ENCODE measurements at places on chromosomes 7 and 10. TPM values are rescaled to one million over a fixed set of nuclear protein-coding genes. Genes with fewer than 3 reads are reported as not detected.

- DNase-seq, result no peak
Measured at GRCh38 chr7:110541962-110542361, 549.0 kb upstream of the LRRN3 start.

GRCh38 chr10:51479711-51480110, 219.7 kb downstream of the CSTF2T start:
- DNase-seq, result no peak

DNA sequence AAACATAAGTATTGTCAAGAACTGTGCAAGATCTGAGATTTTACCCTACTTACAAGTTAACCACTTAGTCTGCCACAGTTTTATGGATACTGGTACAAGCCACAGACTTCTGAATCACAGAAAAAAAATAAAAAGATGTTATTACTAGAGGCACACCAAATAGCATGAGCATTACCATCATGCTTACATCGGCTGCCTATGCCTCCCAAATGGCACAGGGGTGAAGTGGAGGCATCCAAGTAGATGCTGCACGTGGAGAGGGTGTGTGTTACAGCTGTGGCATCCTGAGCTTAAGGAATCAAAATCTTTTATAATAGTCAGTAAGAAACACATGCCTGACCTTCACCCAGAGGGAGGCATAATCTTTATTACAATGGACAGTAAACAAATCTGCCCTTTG, 207.8 kb downstream of the TFEC start:
- DNase-seq, result no peak

DNA sequence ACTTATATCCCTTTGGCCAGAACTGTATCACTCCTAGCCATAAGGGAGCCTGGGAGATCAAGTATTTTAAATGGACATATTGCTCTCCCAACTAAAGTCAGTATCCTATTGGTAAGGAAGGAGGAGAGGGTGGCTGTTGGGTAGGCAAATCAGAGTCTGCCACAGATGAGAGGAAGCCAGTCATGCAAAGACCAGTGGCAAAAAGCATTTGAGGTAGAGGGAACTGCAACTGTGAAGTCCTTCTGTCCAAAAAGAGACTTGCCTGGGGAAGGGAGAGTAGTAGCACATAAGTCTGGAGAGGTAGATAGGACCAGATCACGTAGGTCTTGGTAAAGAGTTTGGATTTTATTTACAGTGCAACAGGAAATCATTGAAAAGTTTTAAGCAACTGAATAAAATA, 8.8 kb upstream of the CCNJ start:
- no peak for DNase-seq

GRCh38 chr10:6711408-6711841, 131.3 kb upstream of the PRKCQ start:
- DNase-seq, result no peak

DNA sequence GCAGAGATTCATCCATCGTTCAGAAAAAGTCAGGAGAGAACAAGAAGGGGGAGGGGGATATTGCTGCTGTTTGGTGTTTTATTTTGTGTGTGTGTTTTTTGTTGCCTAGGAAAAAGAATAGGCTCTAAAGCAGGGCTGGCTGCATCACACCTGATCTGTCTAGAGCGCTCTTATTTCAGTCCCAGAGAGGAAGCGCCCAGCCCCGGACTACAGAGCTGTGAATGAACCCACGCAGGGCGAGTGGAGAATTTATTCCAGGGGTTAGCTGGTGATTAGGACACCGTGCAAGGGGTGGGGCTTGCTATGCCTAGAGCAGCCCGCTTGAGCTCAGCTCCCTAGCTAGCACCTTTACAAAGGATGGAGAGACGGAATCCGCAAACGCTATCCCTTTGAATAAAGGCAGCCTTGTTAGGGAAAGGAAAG, 621 bp upstream of the FAM13C start:
- peak; percentile 68 for DNase-seq

DNA sequence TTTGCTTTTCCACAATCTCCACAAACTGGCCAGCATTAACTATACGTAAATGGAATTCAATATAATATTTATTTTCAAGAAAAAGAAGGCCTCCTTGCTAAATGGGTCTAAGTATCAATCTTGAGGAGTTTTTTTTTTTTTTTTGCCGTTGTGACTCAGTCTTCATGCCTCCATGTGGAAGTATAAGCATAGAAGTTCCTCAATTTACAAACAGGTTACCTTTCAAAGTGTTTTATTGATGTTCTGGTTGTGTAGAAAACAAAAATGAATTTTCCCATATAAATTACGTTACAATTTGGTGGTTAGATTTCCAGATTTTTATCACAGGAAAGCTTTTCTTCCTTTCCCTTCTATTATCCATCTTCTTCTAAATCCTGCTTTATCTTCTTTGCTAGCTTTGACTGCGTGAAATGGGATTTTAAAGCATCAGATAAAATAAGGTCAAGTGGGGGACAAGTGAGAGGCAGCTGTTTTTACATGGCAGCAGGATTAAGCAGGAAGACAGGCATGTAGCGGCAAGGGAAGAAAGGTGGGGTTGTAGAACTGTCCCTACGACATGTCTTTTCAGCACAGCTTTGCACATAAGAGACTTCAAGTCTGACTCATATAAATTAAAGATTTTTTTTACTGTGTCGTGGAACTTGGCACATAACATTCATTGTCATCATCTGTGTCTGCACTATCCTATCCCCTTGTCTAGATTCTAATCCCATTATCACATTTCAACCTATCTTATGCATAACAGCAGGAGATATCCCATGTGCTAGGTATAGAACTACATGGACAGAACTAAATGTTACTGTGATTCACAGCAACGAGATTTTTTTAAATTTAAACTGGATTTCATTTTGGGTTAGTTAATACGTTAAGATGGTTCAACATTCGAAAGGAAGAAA, 135.3 kb upstream of the FAM3C start:
- no peak for DNase-seq

DNA sequence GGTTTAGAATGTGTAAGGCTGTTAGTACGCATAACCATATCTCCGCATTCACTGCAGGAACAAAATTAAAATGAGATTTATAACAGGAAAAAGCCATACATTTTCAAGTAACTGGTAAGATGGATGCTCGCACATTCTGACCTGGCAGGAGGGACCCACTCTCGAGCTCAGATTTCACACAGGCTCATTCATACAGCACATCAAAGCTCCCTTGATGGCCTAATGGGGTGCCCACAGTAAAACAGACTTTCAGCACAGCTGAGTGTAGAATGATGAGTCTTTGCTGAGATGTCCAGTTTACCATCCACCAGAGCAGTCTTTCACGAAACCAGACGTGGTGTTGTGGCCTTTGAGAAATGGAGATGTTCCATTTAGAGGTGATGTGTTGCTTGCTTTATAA, 8.9 kb downstream of the FOXI2 start:
- DNase-seq, result no peak

DNA sequence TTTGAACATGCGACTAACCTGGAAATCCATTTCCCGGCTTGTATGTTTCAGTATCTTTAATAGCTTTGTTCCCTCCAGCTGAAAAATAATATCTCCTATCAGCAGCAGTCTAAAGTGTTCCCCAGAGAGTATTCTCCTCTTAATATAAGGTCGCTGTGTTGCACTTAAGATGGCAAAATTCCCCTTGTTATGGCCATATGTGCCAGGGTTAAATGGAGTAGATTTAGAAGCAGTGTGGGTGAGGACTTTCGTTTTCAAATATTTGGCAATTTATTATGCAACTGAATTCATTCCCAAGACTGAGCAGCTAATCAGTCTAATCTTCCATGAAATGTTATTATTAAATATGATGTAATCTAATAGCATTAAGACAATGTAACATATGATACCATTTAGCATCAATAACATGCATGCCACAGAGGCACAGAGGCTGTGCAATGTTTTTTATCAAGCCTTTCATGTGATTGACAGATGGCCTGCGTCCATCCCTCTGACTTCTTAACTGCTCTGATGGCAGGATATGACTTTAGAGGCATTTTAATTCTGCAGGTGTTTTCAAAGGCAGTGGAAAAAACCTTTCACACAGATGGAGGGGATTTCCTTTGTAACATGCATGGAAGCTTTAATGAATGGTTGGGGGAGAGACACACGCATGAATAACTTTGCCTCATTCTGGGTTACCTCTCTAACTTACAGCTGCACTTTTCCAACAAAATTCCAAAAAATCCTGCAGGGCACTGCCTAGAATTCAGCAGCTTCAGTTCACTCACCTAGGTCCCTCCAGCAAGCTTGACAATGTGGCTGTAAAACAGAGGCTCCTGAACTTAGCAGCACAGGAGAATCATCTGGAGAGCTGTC, 55.1 kb upstream of the ZPBP start:
- no peak for DNase-seq

GRCh38 chr10:79331709-79332108, 15.6 kb upstream of the PPIF start:
- DNase-seq, result no peak

DNA sequence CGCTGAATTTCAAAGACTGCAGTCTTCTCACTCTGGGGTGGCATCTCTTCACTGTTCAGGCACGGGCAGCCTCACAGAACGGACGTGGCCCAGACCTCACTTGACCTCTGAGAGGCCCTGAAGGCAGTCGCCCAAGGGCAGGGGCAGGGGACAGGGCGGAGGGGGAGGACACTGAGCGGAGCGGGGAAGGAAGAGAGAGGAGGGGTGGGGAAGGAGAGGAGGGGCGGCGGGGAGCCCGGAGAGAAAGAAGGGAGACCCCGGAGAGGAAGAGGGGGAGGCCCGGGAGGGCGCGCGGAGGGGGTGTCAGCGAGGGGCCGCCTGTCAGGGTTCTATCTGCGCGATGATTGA, 58.7 kb upstream of the COMTD1 start:
- DNase-seq, result no peak

DNA sequence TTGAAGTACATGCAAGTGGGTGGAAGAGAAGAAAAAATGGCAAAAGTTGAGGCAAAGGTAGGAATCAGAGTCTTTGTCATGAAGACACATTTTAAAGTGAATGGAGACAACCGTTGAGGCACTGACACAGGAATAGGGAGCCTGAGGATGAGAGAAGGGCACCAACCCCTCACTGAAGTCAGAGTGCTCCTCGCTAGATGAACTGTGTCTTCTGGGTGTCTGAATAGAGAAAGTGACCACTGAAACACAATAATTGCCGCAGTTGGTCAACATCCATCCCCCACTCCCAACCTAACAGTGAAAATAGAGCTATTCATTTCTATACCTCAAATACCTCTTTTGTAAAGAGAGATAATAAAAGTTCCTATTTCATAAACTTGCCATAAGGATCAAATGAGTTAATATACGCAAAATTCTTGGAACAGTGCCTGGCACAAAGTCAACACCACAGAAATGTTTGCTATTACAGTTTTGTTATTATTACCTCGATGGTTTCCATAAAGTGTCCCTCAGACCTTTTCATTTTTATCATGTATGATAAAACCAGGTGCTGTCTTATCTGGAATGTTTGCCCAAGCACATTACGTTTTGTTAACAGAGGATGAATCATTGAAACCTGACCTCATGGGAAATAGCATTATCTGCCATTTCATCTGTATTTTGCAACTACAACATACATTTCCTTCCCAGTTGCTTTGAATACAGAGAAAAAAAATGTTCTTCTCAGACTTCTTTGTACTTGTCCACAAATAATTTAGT, 61.8 kb upstream of the SP4 start:
- DNase-seq, result no peak

GRCh38 chr7:44508328-44509030, 18.0 kb upstream of the NUDCD3 start:
- no peak for DNase-seq

DNA sequence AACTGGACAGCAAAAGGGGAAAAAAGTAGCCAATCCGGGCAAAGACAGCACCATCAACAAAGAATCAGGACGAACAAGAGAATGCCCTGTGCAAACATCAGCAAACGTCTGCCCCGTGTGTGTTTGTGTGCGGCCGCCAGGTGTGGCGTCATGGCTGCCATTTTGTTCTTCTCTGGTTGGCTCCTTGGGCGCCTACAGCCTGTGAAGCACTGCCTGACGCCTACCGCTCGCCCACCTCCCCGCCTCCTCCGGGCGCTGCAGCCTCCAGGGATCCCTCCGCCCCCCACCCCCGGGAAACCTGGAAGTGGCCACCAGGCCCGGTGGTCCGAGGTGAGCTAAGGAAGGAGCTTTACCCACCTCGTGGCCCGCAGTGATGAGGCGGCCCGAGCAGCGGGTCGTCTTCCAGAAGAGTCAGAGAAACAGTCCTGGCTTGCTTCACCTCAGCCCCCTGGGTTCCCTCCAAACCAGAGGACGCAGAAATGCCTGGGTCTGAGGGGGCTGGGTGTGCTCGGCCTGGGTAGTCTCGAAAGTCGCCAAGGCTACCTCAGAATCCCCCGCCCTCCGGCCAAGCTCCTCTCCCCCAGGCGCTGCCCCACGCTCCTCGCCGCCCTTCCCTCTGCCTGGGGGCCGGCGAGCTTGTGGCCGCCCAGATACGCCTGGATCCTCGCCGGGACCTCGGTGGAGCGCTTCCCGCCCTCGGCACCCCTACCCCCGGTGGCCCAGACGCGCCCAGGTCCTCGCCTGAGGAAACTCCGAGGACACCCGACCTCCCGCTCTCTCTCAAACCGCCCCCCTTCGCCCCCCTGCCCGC, 61.8 kb upstream of the IL6 start:
- DNase-seq, result no peak

DNA sequence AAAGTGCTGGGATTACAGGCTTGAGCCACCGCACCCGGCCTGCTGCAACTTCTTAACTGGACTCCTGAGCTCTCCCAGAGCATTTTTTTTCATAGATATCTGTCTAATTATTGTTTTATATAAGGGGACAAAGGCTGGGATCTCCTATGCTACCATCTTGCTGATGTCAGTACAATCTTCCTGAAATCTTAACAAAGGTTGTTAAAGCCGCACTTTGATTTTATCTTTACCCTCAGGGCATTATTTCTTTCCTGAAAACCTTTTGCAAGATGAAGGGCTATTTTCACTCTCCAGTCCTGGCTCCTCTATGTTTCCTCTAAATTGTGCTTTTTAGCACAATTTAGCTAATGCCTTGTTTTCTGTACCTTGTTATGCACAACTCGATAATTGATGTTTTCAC, 102.9 kb downstream of the EPC1 start:
- no peak for DNase-seq

GRCh38 chr7:50562136-50562535, 3.1 kb downstream of the DDC start:
- DNase-seq, result no peak

GRCh38 chr7:74690474-74690873, 33.0 kb downstream of the GTF2I start:
- no peak for DNase-seq

DNA sequence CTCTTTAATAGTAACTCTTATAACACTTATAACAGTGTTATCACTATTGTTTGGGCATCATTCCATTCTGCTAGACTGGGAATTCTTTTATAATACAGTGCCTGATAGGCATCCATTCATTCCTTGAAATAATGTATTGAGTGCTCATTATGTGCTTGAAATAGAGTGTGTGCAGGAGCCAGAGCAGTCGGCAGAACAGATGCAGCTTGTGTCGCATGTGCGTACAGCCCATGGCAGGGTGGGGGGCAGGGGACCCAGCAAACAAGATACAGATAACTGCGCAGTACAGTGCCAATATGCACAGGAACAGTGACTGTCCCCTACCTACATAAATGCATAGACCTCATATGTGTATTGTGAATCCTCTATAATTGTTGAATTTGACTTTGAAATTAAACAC, 99.3 kb downstream of the KAT6B start:
- no peak for DNase-seq

Gene SAP25
- 1.1 TPM for total RNA-seq

Gene PRPS1L1
- total RNA-seq, result not detected

Gene CALCR
- not detected for total RNA-seq

Data from left colon (tissue), 2 donors.